Umbilical cord (tissue), 2 donors: ENCODE measurements at places on chromosomes 16 and 17.
A peak's percentile ranks its signal among the peaks of the same experiment; 100 is the strongest.

- no peak for DNase-seq
Measured at GRCh38 chr17:19369107-19369778, 6.7 kb upstream of the B9D1 start.

GRCh38 chr16:88635671-88636319 lies 2.6 kb upstream of the IL17C start:
- no peak for DNase-seq

GRCh38 chr17:78300962-78301820 lies 58.7 kb downstream of the SOCS3 start:
- no peak for DNase-seq

GRCh38 chr16:84055366-84055765 lies 12.8 kb upstream of the SLC38A8 start:
- DNase-seq, result no peak

GRCh38 chr17:3663102-3664011 lies 5.0 kb downstream of the TAX1BP3 start:
- no peak for DNase-seq

- no peak for DNase-seq
Measured at GRCh38 chr16:65212791-65213190, 90.9 kb upstream of the CDH11 start.

DNA sequence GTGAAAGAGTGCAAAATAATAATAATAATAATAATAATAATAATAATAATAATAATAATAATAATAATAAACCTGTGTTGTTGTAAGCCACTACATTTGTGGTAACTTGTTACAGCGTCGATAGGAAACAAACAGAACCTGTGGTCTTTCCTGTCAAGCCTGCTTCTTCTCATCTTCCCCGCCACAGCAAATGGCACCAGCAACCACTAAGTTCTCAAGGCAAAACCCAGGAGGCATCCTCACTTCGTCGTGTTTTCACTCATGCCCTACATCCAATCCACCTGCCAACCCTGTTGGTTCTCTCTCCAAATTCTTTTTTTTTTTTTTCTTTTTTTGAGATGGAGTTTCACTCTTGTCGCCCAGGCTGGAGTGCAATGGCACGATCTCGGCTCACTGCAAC lies 34.2 kb downstream of the ITGAE start:
- no peak for DNase-seq

GRCh38 chr17:40663252-40663651 lies 1.7 kb downstream of the KRT222 start:
- no peak for DNase-seq

GRCh38 chr17:81926451-81927151 lies 934 bp downstream of the MAFG start:
- peak; percentile 77 for DNase-seq

DNA sequence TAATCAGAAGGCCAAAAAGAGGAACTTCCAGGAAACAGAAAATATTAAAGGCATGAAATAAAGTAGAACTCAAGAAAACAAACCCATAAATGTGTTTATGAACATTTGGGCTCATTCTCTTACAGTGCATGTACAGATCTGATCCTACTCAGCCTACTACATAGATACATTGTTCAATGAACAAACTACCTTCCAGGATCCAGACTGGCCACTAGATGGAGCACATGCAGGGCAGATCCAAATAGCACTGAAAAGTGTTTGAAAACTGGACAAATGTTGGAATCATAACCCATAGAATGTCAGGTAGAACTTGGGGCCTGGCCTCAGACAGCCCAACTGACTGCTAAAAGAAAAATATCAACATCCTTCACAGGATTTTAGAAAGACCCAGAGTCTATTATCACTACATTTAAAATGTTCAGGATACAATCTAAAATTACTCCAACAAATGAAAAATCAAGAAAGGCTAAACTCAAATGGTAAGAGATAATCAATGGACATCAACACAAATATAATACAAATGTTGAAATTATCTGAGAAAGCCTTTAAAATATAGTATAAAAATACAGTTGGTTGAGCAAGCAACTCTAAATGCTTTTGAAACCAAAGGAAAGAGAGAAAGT lies 122.4 kb upstream of the NUDT7 start:
- peak; percentile 51 for DNase-seq

DNA sequence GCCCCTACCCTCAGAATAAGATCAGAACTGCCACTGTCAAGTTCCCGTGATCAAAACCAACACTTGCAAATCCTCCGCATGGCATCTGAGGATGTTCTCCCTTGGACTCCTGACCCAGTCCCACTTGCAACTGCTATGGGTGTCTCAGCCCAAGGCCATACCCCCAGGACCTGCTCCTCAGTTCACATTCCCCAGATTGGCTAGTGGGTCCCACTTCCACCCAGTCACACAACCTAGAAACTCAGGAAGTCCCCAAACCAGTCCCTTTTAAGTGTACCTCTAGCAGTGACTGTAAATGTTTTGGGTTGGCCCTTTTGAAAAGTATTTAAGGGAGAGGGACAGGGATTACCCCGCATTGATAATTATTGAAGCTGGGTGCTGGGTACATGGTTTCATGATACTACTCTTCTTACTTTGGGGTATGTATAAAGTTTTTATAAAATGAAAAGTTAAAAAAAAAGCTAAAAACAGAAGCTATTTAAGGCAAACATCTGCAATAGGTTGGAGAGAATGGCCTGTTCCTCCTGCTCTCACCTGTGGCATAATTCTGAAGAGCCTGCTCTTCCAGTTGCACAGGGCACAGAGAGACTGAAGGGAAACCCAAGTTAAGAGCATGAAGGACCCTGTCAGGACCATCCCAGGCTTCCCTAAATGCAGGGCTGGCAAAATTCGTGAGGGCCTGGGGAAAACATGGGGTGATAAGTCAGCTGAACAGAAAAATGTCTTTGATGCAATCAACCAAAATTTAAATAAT lies 42.5 kb downstream of the ERN1 start:
- no peak for DNase-seq

DNA sequence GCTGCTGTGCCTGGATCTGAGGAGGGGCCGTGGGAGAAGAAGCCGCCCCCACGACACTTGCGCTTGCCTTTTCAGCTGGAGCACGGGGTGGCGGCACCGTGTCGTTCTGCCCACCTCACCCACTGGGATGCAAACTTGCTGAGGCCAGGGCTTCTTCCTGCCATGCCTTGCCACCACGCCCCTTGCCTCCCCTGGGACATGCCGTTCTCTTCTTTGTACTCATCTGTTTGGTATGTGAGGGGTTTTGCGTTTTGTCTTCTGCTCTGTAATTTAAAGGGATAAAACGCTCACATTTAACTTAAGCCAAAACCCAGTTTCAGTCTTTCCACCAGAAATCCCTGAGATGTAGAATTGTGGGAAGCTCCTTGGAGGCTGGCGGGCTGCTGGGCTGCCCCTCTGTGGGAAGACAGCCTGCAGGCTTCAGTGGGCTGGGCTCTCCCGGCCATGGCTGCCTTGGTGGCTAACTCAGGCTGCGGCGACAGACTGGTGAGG lies 180.2 kb downstream of the RPTOR start:
- peak; percentile 80 for DNase-seq

DNA sequence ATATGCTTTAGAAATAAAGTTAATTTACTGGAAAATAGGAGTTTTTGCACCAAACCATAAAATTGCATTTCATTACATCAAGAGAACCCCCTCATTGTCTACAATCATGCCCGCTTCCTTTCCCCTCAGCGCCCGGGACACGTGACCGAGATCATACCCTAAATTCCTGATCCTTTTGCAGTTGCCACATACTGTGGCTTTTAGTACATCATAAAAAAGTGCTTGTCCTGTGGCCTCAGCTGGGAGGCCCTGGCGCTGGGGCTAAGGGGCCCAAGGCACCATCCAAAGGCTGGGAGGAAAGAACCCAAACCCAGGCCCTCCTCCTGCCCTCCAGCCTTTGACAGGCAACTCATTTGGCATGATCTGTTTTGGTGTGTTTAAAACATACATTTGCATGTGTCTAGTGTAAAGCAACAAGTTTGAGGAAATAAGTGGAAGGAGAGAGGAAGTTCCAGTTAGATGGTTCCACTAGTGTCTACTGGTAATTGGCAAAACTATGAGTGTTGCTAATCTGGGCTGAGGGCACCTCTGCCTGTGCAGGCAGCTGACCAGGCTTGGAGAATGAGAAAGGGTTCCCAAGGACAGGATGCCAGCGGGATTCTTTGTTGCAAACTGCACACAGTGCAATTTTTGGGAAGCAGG lies 6.0 kb downstream of the CDK5R1 start:
- DNase-seq, result no peak

DNA sequence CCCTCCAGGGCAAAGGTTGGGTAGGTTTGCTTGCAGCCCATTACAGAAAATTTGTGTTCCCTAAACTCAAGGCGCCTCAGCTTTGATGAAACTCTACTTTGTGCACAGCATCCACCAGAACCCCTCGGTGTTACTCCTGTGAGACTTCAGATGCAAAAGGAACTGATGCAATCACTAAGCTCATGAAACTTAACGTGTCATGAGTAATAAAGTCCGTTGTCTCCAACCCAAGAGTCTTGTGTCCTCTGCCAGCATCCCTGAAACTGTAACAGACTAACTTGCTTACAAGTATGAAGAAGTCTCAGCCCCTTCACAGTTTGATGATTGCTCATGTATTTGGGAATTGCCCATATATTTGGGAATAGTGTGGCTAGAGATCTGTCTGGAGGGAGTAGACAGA lies 74.8 kb upstream of the MARCHF10 start:
- DNase-seq, result no peak

- DNase-seq, result peak; percentile 91
Measured at GRCh38 chr17:64097196-64097936, 32.6 kb downstream of the ERN1 start.

GRCh38 chr17:6912110-6913051 lies 80.9 kb upstream of the TEKT1 start:
- DNase-seq, result no peak

DNA sequence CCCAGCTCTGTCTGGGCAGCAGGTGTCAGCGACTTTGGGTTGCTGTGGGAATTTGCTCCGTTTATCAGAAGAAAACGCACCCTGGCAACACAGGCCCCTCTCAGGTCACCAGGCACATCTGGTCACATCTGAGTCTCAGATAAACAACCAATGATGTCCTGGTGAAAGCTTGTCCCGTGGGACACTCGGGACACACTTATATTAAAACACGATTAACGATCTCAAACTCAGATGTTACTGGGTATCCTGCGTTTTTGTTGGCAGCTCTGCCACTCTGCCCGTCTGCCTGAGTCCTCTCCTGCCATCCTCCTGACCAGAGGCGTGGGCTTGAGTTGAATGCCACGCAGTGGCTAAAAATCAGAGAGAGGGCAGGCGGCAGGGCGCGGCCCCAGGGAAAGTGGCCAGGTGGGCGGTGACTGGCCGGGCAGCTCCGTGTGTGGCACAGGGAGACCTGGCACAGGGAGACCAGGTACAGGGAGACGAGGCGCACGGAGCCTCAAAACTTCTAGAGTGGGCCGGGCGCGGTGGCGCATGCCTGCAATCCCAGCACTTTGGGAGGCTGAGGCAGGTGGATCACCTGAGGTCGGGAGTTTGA lies 2.1 kb downstream of the SECTM1 start:
- DNase-seq, result no peak

DNA sequence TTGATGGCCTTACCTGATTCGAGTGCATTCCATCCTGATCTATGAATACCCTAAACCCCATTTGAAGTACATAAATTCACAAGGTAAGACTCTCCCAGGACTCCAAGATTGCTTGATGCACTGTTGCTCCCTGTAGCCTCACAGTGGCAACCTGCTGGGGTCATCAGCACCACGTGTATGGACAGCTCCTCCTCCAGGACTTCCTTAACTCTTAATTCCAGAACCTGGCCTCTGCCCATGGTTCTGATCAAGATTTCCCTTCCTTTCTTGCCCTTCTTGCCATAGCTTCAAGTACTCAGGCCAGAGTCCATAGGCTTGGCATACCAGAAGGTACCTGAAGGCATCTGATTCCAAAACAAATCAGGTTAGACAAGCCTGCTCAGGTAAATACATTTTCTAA lies 34.0 kb upstream of the NLK start:
- DNase-seq, result peak; percentile 20

DNA sequence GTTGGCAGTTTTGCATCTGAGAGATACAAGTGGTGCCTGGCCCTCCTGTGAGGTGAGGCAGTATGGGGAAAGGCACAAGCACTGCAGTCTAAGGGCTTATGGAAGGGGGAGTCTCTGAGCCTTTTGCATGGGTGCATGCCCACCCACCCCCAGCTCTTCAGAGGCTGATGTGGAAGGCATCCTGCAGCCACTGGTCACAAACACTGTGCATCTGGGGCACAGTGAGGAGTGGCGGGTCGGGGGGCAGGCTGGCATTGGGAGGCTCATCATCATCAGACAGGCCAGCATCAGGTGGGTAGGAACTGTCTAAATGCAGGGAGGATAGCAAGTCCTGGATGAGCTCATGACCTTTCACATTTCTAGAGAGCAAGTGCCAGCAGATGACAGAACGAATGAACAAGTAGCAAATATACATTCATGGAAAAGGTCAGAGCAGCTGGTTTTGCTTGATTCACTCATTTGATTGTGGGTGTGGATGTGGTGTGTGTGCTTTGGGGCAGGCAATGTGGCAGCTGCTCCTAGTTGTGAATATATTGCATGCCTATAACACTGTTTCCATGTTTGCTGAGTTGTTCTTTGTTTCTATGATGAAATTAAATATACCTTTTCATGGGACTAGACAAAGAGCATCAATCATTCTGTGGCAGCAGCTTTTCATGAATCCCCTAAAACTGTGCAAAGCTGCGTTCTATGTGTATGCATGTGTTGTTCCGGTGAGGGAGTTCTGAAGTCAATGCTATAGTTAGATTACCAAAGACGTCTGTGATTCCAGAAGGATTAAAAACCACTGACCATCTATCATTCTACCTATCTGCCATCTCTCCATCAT lies 29.2 kb downstream of the TRIM25 start:
- DNase-seq, result no peak

DNA sequence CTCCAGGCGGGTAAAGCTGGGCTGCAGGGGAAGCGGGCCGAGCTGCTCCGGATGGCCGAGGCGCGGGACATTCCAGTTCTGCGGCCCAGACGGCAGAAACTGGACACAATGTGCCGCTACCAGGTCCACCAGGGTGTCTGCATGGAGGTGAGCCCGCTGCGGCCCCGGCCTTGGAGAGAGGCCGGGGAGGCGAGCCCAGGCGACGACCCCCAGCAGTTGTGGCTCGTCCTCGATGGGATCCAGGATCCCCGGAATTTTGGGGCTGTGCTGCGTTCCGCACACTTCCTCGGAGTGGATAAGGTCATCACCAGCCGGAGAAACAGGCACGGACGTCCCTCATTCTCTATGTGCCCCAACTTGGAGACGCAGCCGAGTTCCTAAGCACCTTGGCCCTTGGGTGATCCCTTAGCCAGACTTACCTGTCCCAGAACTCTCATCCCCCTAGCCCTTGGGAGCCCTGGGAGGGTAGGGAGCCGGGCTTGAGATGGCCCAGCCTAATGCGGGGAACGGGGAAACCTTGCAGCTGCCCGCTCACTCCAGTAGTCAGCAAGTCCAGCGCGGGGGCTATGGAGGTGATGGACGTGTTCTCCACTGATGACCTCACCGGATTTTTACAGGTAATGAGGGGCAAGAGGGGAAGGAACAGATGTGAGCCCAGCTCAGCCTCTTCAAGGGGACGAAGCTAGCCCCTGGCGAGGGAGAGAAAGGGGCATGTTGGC lies 806 bp downstream of the MRM1 start:
- DNase-seq, result no peak

DNA sequence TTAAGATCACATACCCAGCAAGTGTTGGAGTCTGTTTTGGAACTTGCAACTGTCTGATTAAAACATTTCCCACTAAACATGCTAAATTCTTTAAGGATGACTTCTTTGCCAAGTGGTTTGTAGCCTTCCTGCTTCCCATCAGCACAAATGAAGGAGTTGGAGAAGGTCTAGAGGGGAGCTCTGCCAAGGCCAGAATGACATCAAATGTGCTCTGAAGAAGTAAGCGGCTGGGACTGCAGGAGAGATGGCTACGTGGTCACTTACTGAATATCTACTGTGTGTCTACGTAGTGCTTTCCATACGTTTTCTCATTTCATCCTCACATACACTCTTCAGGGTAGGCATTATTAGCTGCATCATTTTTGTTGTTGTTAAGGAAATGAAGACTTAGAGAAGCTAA lies 135.7 kb upstream of the NLRP1 start:
- no peak for DNase-seq
